Naive thymus-derived CD4-positive, alpha-beta T cell (primary cell): ENCODE measurements at places on chromosomes 16 and 17. TPM values are rescaled to one million over a fixed set of nuclear protein-coding genes. Genes with fewer than 3 reads are reported as not detected.

The ABCA6 gene
- total RNA-seq, result 0.24 and 0.25 TPM in 2 replicates

The HSD17B2 gene
- not detected for total RNA-seq

GRCh38 chr16:51994597-51994996, 552.3 kb downstream of the TOX3 start:
- DNase-seq, result no peak

GRCh38 chr17:57356719-57357391, 100.5 kb downstream of the MSI2 start:
- no peak for DNase-seq

GRCh38 chr17:13885953-13886889, 183.1 kb upstream of the COX10 start:
- DNase-seq, result no peak
